ENCODE measurements at places on chromosomes 1 and 21.

GRCh38 chr1:26686795-26687194 is 9.0 kb upstream of the ARID1A start:
- DNase-seq: peak; percentile 30

GRCh38 chr1:163585796-163586195 is 264.0 kb downstream of the NUF2 start:
- no peak for DNase-seq

DNA sequence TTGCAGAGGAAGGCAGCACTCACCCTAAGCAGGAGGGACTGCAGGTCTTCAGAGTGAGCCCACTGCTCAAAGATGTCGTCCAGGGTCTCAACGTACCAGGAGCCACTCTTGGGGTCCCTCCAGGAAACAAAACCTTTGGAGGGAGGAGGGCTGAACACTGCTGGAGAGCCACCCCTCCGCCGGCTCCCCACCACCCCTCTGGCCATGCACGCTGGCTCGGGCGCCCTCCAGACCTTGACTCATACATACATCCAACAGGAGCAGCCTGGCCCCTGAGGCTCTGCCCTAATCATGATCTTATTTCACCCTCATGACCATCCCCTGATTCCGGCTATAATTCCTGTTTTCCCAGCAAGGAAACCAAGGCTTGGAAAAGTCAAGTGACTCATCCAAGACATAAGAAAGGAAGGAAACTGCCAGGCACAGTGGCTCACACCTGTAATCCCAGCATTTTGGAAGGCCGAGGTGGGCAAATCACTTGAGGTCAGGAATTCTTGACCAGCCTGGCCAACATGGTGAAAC is 18.0 kb downstream of the CELA2B start:
- no peak for DNase-seq

- DNase-seq: peak; percentile 37
These were observed 77.6 kb downstream of the DDR2 start for GRCh38 chr1:162709870-162710269.

- DNase-seq: no peak
These were observed 2.7 kb downstream of the FAM163A start for GRCh38 chr1:179745743-179746142.

DNA sequence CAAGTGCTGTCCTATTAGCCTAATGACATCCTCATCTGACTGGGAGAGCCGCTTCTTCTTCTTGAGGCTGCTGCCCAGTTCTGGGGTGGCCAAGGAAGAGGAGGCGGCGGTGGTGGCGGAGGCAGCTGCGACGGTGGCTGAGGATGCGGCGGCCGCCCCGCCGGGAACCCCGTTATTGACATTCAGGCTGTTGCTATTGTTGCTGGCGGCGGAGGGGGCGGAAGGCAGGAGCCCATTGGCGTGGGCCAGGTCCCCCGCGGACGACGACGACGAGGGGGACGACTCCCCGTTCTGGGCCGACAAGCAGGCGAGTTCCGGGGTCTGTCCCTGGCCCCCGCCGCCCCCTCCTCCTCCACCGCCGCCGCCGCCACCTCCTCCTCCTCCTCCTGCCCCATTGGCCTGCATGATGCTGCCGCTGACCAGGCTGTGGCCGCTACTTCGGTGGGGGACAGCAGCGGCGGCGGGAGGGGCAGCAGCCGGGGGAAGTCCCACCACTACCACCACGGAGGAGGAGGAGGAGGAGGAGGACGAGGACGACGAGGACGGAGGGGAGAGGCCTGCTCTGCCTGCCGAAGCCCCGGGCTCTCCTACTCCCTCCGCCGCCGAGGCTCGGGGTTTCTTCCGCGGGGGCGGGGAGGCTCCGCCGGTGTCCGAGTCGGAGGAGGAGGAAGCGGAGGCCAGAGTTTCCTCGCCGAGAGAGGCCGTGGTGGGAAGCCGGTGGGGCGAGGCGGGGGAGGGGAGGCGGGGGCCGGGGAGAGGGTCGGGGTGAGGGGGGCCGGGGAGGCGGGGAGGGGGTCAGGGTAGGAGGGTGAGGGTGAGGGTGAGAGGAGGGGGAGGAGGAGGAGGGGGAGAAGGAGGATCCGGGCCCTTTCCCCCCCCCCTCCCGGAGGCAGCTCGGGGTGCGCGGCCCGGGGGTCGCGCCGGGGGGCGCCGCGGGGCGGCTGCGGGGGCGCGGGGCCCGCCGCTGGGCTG is 610 bp downstream of the WDR26 start:
- peak; percentile 42 for DNase-seq
